Stimulated activated CD8-positive, alpha-beta memory T cell treated with anti-CD3 and anti-CD28 coated beads, Interleukin-15, amount 100 ng/mL, for 24 hours (primary cell): ENCODE measurements at places on chromosomes 5 and 9.

DNA sequence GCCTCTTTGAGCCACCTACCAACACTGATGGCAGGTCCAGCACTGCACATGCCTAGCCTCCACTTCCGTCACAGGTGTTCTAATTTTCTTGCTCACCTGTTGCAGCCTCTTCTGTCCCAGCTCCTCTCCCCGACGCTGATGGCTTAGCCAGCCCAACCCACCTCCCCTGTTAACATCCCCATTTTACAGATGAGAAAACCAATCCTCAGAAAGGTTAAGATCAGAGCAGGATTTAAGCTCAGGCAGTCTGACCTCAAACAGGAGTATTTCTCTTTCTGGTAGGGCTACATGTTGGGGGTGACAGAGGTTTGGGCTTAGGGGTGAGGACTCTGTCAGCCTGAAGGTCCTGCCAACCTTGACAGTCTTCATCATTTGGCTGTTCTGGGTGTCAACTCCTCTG, 74.5 kb upstream of the PITX1 start:
- DNase-seq, result no peak

DNA sequence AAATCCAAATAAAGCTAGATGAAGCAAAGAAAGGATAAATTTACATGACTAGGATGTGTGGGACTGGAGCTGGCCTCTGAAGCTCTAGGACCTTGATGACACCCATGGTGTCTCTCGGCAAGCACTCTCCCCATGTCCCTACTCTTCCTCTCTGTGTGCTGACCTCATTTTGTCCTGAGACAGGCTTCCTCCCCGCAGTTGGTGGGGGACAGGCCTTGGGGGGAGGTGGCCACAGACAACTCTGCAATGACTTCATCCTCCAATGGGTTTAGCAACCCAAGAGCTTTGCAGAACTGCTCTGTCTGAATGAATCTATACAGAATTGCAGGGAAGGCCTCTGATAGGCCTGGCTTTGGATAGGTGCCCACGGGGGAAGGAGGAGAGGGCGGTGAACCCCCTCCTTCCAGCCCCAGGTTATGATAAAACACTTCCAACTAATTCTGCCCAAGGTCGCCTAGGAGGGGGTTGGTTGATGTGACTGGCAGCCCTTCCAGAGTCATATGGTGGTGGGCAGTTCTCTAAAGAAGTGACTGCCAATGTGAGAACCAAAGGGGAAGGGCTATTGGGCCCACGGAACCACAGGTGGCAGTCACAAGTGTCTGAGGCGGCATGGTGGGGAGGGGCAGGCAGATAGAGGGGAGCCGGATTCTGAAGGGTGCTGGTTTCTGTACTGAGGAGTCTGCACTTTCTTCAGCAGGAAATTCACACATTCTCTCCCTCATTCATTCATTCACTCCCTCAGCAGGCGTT, 6.0 kb downstream of the SLC6A7 start:
- DNase-seq, result no peak

DNA sequence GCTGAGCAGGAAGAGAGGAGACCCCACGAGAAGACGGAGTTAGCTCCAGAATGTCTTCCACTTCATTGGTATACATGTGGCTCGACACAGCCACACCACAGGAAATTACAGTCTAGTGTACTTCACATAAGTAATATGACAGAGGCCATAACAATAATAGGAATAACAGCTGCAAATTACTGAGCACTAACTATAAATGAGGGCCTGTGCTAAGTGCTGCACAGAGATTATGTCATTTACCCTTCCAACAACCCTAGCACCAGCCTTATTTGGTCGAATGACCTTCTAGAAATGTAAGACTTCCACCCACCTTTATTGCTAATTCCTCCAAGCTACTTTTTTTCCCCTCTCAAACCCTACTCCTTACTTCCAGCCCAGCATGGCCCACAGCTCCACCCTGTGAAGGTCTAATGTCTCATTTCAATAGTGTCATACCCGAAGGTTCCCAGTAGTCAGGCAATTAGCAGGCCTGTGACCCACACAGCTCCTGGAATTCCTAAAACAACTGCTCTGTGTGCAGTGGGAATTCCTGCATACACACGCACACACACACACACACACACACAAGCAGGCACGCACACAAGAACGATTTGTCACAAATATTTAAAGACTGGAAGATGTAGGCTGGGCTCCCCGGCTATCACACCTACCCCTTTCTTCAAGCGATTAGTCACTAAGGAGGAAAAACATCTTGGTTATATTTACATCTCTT, 134.5 kb downstream of the FRMD3 start:
- DNase-seq, result no peak

DNA sequence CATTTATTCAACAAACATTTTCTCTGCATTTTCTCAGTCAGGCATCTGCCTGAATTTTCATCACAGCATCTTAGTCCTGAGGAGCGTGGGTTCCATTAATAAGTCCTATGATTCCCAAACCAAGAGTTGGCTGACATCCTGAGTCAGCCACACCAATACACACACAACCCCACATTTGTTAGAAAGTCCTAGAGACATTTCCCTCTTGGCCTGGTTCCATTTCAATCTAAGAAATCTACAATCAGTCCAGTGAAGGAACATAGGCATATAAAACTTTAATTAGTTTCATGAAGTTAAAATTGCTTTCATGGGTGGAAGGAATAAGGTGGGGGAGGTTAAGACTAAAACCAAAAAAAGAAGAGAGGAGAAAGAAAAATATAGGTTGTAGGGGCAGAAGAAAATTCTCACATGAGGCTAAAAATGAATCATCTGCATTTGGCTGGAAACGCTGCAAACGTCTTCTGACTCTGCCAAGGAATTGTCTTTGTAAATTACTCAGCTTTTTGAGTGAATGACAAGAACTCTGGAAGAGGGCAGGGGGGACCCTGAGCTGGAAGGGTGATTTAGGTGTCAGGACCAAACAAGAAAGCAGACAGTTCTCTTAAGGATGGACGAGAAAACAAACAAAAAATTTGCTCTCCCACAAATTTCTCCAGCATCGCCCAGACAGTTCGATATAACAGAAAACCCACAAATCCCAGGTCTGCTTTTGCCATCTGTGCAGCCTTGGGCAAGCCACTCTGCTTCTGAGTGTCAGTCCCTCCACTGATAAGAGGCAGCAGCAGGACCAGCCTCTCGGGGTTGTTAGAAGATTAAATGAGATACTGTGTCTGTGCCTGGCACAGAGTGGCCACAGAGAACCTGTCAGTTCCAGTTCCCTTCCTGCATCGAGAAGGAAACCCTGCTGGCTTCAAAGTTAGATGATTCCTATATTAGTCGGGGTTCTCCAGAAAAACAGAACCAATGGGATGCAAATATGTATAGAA, 289.7 kb downstream of the CDK5RAP2 start:
- DNase-seq, result no peak

GRCh38 chr5:138900281-138900965, 25.3 kb upstream of the LRRTM2 start:
- DNase-seq, result no peak

GRCh38 chr9:126055381-126055985, 271.1 kb upstream of the MVB12B start:
- DNase-seq, result no peak

DNA sequence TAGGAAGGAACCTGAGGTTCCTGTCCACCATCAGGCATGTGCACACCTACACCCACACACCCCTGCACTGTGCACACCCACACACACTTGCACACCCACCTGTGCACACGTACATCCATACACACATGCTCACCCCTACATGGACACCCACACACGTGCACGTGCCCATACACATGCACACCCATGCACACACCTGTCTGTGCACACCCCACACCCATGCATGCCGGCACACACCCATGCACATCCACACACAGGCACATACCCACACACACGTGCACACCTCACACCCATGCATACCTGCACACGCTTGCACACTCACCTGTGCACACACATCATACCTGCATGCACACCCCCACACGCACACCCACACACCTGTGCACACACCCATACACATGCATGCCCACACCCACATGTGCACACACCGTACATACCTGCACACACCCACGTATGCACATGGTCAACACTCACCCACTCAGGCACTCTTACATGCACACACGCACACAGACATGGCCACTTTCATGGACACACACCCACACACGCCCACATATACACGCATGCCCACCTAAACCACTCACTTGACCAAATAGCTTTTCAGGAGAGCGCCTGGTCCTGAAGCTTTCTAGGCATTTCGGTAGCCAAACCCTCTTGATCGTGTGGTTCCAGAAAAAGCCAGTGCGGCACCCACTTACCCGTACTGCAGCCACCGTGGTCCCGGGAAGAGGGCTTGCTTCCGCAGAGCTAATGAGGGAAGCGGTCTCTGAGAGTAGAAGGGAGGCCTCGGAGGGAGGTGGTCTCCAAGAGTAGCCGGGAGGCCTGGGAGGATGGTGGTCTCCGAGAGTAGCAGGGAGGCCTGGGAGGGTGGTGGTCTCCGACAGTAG, 36.7 kb upstream of the CLPTM1L start:
- no peak for DNase-seq

DNA sequence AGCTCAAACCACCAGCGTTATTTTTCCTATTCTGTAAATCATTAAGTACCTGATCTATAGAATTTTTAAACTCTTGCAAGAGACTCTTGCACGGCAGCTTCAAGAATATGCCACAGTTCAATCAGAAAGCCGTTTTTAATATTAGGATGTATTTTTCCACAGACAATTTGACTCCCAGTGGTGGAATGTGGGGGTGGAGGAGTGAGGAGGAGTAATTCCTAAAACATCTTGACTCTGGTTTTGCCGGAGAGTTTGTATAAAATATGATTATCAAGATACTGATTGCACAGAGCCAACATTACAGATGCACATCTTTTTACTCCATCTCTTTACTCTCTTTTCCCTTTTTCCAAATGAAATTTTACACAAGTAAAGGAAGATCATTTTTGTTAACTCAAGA, 288.3 kb downstream of the ENC1 start:
- no peak for DNase-seq

DNA sequence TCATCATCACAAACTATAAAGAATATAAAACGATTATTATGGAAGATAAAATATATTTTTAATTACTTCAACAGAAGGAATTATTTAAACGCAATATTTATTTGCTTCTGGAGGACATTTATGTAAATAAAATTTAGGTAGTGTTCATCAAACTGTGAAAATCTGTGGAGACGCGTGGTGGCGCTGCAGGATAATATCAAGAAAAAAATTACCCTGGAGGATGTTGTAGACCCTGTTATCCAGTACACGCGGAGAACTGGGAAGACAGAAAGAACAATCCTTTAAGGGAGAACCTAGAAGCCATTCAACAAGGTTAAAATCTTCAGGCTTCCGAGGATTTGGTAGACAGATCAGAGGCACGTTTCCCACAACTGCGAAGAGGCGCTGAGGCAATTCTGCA, at the start of gene PCDHB12:
PCDHB12 (plus strand) TSS at position 242 of the 400 bp plus-strand sequence. CDS start 189 bp downstream, outside the sequence.
- DNase-seq, result no peak

DNA sequence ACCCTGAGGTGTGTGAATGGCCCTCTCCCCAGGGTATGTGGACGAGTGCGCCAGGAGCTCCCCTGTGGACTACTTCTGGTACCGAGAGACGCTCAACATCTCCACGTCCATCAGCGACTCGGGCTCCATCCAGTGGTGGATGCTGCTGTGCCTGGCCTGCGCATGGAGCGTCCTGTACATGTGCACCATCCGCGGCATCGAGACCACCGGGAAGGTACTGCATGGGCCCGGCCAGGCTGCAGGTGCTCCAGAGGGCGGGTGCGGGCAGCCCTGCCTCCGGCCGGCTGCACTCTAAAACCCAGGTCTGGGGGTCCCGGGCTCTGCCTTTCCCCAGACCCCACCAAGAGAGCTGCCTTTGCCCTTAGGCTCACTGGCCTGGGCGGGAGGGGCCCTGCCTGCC, 10.9 kb downstream of the SLC6A19 start:
- no peak for DNase-seq

GRCh38 chr5:41794471-41794870, 75.8 kb downstream of the OXCT1 start:
- DNase-seq, result no peak

- no peak for DNase-seq
These were observed 1.1 kb upstream of the TENT4A start for GRCh38 chr5:6712142-6712576.

DNA sequence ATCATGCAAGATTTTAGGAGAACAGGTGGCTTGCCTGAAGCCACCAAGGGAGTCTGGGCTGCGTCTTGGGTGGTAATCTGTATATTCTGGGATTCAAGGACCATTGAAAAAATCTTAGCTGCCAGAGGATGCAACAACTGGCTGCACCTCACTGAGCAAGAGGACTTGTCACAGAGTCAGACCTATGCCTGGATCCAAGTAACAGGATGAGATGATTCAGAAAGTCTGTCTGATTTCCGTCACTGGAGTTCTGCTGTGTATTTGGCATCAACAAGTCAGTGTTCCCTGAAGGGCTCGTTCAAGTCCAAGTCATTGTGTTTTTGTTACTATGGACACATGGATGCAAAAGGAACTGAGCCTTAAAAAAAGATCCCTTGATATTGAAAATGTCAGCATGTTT, 37.8 kb upstream of the CARTPT start:
- no peak for DNase-seq

DNA sequence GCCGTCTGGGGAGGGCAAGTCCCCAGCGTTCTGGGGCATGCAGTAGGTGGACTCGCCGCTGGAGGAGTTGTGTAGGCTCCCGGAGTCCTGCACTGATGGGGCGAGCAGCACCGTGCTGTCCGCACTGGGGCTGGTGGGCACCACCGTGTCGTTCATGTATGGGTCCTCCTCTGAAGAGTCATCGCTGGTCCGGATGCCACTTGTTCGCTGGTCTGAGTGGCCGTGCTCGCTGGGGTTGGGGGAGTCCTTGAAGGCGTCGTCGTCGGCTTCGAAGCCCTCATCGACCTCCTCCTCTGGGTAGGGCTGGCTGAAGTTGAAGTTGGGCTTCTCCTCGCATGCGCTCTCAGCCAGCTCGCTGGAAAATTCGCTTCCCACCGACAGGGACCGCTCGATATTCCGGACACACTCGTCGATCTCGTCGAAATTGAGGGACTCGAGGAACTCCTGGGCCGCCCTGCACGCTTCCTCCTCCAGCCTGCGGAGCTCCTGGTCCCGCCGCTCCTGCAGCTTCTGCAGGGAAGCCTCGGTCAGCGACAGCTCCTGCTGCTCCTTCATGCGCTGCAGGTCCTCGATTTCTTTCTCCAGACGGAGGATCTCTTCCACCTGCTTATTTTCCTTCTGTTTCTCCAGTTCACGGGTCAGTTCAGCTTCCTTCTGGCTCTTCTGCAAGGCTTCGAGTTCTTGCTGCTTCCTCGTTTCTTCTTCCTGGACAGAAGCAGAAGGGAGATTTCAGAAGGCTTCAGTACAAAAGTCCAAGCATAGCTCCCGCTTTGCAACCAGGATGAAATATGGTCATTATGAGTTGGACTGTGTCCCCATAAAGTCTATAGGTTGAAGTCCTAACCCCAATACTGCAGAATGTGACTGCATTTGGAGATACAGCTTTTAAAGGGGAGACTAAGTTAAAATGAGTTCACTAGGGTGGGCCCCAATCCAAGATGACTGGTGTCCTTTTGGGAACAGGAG, 84.6 kb upstream of the RETREG1 start:
- no peak for DNase-seq

DNA sequence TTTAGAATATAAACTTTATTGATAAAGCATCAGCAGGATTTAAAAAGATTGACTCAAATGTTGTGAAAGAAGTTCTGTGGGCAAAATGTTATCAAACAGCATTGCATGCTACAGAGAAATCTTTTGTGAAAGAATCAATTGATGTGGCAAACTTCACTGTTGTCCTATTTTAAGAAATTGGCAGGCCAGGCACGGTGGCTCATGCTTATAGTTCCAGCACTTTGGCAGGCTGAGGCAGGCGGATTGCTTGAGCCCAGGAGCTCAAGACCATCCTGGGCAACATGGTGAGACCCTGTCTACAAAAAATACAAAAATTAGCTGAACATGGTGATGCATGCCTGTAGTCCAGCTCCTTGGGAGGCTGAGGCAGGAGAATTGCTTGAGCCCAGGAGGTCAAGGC, 17.4 kb downstream of the ZBTB43 start:
- DNase-seq, result no peak
